A673 (cell line): ENCODE measurements at places on chromosomes 7 and 10. TPM values are rescaled to one million over a fixed set of nuclear protein-coding genes. Genes with fewer than 3 reads are reported as not detected.

DNA sequence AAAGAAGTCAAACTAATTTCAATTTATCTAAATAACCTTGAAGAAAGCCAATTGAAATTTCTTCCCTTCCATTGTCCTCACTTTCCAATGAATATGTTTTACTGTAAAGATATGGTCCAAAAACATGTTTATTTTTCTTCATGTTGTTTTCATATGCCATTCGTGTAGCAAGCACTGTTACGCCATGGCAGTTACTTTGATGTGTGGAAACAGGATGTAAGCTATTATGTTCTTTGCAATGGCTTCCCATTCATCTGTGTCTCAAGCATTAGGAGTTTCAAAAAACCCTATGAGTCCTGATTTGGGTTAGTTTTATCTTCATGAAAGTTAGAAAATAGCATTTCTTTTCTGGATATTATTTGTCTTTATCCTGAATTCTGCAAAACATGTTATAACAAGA, 31.0 kb downstream of the GPR141 start:
- DNase-seq: no peak

DNA sequence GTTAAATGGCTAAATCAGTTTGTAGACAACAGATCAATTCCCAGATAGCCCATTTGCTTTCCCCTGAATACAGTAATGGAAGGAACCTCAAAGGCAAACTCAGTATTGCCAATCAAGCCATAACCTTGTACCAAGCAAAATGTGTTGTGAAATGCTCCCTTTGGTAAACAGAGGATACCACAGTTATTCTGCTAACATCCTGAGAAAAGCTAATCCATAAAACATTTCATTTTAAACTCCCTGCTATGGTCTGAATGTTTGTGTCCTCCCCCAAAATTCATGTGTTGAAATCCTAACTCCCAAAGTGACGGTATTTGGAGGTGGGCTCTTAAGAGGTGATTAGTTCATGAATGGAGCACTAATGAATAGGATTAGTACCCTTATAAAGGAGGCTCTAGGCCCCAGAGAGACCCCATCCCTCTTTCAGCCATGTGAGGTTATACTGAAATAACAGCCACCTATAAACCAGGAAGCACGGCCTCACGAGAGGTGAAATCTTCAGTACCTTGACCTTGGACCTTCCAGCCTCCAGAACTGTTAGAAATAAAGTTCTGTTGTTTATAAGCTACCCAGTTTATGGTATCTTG, 89.3 kb upstream of the RNF148 start:
- DNase-seq: no peak

DNA sequence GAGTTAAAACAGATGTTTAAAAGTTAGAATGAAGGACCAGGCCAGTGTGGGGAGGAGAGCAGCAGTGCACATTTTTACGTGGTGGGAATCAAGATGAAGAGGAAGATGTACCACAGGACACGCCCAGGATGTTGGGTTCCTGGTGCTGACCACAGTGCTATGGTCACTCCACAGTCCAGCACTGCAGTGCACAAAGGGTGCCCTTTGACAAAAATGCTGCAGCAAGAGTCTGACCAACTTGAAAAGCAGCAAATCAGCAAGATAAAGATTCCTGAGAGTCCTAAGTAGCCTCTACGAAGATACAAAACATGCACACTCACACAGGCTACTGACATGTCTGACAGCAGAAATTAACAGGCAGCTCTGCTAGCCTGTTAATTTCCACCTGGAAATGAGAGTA, 107.1 kb downstream of the PIP4K2A start:
- no peak for DNase-seq

- no peak for DNase-seq
Observed at GRCh38 chr10:129477051-129477450, 10.0 kb downstream of the MGMT start.

Gene NUTM2D
- 1.3 and 1.7 TPM in 2 replicates for total RNA-seq

Gene PRPS1L1
- total RNA-seq: not detected in 2 replicates

GRCh38 chr10:132837905-132838304, 52.0 kb upstream of the NKX6-2 start:
- no peak for DNase-seq

DNA sequence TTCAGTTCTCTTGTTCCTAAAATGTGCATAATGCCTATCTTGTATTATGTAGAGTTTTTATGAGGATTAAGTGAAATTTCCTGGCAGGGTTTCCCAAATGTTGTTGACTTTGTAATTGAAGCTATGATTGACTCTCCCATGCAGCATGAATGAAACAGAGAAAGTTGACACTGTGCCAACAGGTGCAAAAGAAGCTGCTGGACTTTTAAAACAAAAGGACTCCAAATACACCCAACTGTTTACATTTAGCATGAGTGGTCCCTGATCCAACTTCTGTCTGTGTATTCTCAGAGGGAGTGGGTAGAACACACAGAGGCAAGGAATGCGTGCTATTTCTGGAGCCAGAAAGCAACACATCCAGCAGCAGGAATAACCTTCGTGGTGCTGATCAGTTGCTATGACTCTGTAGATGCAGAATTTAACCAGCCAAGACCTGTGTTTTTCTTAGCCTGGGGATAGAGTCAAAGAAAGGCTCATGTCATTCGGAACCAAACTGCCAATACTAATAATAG, 14.4 kb upstream of the RBM20 start:
- peak; percentile 27 for DNase-seq

Gene MICU1
- total RNA-seq: 37.7 and 43.2 TPM in 2 replicates

Gene PIK3CG
- 13.4 and 13.7 TPM in 2 replicates for total RNA-seq

DNA sequence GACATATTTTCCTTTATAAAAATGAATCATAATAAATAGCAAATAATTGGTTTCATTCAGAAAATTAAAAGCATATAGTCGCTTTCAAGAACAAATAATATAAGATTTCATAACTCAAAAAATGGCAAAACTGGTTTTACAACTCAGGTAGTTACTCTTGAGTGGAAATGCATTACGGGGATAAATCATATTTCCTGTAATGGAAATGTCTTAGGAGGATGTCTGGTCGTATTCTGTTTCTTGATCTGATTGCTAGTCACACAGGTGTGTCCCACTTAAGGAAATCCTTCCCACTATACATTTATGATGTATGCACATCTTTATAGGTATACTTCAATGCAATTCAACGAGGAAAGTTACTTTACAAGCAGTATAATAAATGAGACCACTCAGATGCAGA, 20.7 kb downstream of the NRAP start:
- no peak for DNase-seq

DNA sequence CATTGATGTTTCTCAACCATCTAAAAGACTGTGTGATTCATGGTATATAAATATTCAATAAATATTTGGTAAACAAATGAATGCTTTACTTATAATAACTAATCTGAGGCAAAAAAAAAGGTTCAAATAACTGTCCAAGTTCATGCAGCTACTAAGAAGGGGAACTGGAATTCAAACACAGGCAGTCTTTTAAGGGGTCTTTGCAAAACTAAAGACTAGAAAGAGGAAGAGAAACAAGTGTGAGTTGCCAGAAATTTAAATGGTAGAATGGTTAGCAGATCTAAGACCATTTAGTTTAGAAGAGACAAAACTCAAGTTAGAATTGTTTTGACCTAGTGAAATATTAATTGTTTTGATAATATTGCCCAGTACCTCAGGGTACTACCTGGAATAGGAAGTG, 642.0 kb upstream of the LRRN3 start:
- no peak for DNase-seq

- no peak for DNase-seq
Observed at GRCh38 chr7:131741446-131741845, 185.0 kb upstream of the PODXL start.
